C1 segment of cervical spinal cord (tissue), 14 donors: ENCODE measurements at places on chromosomes 5 and 9.
A peak's percentile ranks its signal among the peaks of the same experiment; 100 is the strongest.

- no peak for DNase-seq
These were observed 63.4 kb upstream of the LRRTM2 start for GRCh38 chr5:138938526-138938925.

DNA sequence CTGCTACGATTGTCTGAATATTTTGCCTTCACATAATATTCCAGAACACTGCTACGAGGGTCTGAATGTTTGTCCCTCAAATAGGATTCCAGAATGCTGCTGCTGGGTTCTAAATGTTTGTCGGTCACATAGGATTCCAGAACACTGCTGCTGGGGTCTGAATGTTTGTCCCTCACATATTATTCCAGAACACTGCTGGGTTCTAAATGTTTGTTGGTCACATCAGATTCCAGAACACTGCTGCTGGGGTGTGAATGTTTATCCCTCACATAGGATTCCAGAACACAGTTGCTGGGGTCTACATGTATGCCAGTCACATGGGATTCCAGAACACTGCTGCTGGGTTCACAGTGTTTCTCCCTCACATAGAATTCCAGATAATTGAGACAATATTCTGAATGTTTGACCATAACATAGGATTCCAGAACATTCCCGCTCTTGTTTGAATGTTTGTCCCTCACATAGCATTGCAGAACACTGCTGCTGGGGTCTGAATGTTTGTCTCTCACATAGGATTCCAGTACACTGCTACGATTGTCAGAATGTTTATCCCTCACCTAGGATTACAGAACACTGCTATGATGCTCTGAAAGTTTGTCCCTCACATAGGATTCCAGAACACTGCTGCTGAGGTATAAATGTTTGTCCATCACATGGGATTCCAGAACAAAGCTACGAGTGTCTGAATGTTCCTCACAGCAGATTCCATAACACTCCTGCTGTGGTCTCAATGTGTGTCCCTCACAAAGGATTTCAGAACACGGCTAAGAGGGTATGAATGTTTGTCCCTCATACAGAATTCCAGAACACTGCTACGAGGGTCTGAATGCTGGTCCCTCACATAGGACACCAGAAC, 201.8 kb downstream of the FOXD4L6 start:
- DNase-seq: no peak

GRCh38 chr5:154276973-154277331, 86.4 kb downstream of the GALNT10 start:
- no peak for DNase-seq

GRCh38 chr9:105171589-105171988, 72.9 kb upstream of the SLC44A1 start:
- DNase-seq: no peak

GRCh38 chr9:128008171-128008570, 27.4 kb upstream of the EEIG1 start:
- DNase-seq: no peak

- no peak for DNase-seq
These were observed 128.6 kb upstream of the EFNA5 start for GRCh38 chr5:107799306-107799705.

- no peak for DNase-seq
These were observed 166.3 kb downstream of the ATP10B start for GRCh38 chr5:160685695-160686094.

GRCh38 chr5:112228667-112229066, 190.4 kb downstream of the EPB41L4A start:
- DNase-seq: peak; percentile 1

DNA sequence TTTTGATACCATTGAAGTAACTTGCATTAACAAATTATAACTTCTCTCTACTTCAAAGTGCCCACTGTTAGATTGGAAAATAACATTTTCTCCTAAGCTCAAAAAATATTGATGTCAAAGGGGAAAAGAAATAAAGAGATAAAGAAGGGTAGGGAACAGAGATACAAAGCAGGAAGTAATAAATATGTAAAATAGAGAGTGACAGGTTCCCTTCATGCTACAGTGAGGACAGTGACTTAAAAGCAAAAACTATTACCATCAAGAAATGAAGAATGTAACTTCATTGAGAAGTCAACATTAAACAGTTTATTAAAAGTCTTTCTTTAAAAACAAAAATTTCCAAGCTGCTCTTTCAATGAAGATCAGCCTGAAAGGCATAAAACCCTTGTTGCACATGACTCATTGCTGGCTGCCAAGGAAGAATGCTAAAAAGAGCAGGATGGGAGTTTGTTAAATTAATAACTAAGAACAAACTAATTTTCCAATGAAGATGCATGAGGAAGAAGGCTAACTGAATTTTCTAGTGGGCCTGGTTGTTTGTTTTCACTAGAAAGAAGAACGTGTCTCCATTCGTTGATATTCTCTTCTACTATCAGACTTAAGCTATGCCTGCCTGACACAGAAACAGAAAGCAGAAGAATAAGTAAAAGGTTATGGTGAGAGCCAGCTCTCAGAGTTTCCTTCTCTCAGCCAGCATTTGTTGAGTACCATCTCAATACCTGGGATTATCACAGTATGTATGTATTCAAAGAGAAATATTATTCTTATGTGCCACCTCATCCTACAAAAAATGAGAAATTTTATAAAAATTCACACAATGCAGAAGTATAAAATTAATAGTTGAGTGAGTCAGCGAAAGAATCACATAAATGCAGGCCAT, 197.8 kb upstream of the NREP start:
- no peak for DNase-seq

GRCh38 chr5:34490506-34491250, 165.4 kb upstream of the RAI14 start:
- no peak for DNase-seq

DNA sequence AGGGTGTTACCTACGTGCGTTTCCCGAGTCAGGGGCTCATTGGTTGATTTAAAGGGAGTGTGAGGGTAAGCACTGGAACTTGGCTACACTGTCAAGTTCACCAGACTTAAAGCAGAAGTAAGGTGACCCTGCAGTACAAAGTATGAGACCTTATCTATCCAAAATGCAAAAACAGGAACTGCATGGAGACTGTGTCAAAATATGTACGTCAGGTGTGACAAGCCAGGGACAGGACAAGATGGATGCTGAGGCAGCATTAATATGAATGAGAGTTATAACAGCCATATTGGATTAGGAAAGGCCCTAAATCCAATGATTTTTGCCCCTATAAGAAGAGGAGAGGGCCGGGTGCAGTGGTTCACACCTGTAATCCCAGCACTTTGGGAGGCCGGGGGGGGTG, 15.4 kb upstream of the SUSD3 start:
- no peak for DNase-seq
